ENCODE measurements at places on chromosomes 2 and 18.

GRCh38 chr18:3840766-3841165 lies 390.8 kb downstream of the TGIF1 start:
- H3K27me3 ChIP-seq = no peaks in the 10 kb centered on the region
- DNase-seq = no peak
- H3K4me3 ChIP-seq = no peak overlapping the region
- no peaks in the 10 kb centered on the region for H3K36me3 ChIP-seq

GRCh38 chr2:98088261-98088660 lies 1.3 kb downstream of the VWA3B start:
- no peaks in the 10 kb centered on the region for H3K36me3 ChIP-seq
- no peak overlapping the region for H3K4me3 ChIP-seq
- H3K27me3 ChIP-seq = peaks cover 24% of the 10 kb centered on the region
- H3K4me1 ChIP-seq = peaks cover 17% of the 10 kb centered on the region
- no peak overlapping the region for H3K27ac ChIP-seq
- DNase-seq = no peak

DNA sequence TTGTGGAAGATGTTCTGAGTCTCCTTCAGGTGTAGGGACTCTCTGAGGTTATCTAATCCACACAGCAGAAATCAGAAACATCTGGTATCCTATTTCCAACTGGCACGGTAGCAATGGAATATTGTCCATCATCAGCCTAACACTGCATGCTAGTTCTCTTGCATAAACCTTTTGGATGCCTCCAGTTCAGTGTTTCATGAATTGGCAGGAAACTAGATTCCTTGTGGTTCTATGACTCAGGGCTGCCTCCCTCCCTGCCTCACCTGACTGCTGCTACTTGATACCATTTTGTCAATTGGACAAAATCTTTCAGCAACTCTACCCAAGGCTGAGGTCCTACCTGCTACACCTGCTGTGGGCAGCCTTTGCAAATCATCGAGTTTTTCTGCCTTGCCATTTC lies 130.9 kb downstream of the TPGS2 start:
- DNase-seq = no peak
- peaks cover 33% of the 10 kb centered on the region for H3K4me1 ChIP-seq
- H3K4me3 ChIP-seq = no peak overlapping the region
- H3K27ac ChIP-seq = peak overlapping the region; percentile 19
- H3K27me3 ChIP-seq = no peaks in the 10 kb centered on the region
- H3K36me3 ChIP-seq = no peaks in the 10 kb centered on the region

- H3K36me3 ChIP-seq = no peaks in the 10 kb centered on the region
- H3K4me3 ChIP-seq = no peak overlapping the region
- H3K4me1 ChIP-seq = no peaks in the 10 kb centered on the region
- no peak overlapping the region for H3K27ac ChIP-seq
- no peaks in the 10 kb centered on the region for H3K27me3 ChIP-seq
- no peak for DNase-seq
Observed at GRCh38 chr2:170685591-170685990, 29.5 kb upstream of the SP5 start.

GRCh38 chr2:236971919-236972381 lies 113.7 kb upstream of the COPS8 start:
- H3K4me1 ChIP-seq = peaks cover 23% of the 10 kb centered on the region
- peak; percentile 64 for DNase-seq

DNA sequence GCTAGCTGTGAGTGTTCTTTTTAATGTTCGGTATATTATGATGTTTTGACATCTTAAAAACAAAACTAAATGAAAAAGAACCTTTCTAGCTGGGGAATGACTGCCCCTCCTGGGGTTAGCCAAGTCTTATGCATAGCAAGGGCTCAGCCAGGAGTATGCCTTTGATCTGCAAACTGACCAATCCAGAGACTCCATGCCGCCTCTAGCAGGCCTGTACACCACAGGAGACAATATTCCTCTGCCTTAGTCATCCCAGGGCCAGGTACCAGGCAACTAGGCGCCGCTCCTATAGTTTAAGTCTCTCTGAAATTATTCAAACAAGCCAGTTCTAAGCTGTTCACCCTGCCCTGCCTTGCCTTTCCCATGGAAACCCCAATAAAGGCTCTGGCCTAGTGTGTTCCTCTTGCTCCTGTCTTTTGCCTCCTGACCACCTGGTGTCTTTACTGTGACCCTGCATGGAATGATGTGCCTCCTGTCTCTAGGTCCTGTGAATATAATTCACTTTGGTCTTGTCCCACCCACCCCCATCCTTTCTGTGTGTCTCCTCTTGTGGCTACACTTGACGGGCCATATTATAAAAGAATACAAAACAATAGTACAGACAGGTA lies 52.0 kb upstream of the CHN1 start:
- H3K4me3 ChIP-seq = no peak overlapping the region
- no peaks in the 10 kb centered on the region for H3K36me3 ChIP-seq
- H3K4me1 ChIP-seq = no peaks in the 10 kb centered on the region

DNA sequence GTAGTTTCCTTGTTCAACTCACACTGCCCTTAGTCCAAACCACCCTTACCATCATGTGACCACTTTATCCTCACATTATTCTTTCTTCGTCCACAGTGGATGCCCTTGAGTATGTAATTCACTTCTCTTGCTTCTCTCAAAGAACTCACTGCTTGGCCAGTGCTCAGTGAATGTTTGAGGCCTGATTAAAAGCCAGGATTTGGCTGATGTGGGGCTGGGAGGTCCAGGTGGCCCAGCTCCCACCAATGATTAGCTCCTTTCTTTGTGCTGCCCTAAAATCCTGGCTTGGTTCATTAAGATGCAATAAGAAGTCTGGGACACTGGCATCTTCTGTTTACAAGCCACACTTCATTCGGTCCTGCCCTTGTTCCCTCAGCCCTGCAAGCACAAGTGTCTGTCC lies 97.8 kb upstream of the CELF4 start:
- no peak overlapping the region for H3K27ac ChIP-seq
- H3K4me1 ChIP-seq = no peaks in the 10 kb centered on the region
- no peak overlapping the region for H3K4me3 ChIP-seq
- DNase-seq = no peak
- H3K27me3 ChIP-seq = no peaks in the 10 kb centered on the region

DNA sequence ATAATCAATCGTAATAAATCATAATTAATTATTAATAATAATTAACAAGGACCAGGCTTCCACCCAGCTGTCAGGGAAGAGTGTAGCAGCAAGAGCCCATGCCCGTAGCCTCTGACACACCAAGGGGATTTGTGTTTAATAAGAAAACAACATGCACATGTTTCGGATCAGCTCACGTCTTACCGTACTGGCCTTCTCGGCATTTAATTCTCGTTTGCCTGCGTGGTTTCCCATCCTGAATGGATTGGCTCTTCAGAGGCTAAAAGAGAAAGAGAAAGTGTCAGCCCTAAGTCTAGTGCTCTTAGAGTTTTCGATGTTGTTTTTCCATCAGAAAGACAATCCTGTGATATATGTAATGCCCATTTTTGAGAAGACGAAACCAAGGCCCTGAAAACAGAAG lies 27.6 kb downstream of the MBP start:
- H3K27ac ChIP-seq = no peak overlapping the region
- H3K36me3 ChIP-seq = no peaks in the 10 kb centered on the region
- no peaks in the 10 kb centered on the region for H3K27me3 ChIP-seq

- peaks cover 8% of the 10 kb centered on the region for H3K36me3 ChIP-seq
- H3K4me3 ChIP-seq = no peak overlapping the region
- no peak overlapping the region for H3K27ac ChIP-seq
- DNase-seq = no peak
Observed at GRCh38 chr2:237643582-237644380, 16.4 kb downstream of the LRRFIP1 start.

- no peak for DNase-seq
- H3K4me1 ChIP-seq = peaks cover 6% of the 10 kb centered on the region
- no peaks in the 10 kb centered on the region for H3K36me3 ChIP-seq
- H3K4me3 ChIP-seq = no peak overlapping the region
- H3K27ac ChIP-seq = no peak overlapping the region
Observed at GRCh38 chr2:121019071-121019470, 265.9 kb downstream of the TFCP2L1 start.

GRCh38 chr2:67646714-67647333 lies 249.7 kb downstream of the ETAA1 start:
- H3K4me3 ChIP-seq = no peak overlapping the region
- H3K4me1 ChIP-seq = peaks cover 20% of the 10 kb centered on the region
- H3K27ac ChIP-seq = no peak overlapping the region
- no peaks in the 10 kb centered on the region for H3K36me3 ChIP-seq
- DNase-seq = no peak
- H3K27me3 ChIP-seq = no peaks in the 10 kb centered on the region

GRCh38 chr2:200618590-200619021 lies 32.8 kb downstream of the AOX1 start:
- H3K36me3 ChIP-seq = peaks cover 8% of the 10 kb centered on the region
- H3K27ac ChIP-seq = no peak overlapping the region
- no peaks in the 10 kb centered on the region for H3K27me3 ChIP-seq
- no peak overlapping the region for H3K4me3 ChIP-seq

DNA sequence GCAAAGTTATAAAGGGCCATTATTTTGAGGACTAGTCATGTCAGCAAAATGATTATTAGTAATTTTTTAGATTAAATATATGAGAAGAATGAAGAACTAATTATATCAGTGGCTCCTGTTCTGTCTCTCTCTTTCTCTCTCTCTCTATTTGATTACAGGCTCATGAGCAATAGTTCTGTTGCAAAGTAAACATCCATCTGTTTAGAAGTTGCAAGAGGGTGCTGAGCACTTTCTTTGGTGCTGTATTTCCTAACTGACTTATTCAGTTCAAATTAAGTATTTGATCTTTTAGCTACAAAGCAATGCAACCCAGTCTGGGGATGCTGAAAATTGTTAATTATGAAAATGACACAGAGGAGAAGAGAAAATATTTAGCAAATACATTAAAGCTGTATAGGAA lies 408.1 kb upstream of the UBE2E3 start:
- no peak overlapping the region for H3K27ac ChIP-seq
- no peak for DNase-seq
- no peaks in the 10 kb centered on the region for H3K36me3 ChIP-seq
- H3K4me1 ChIP-seq = no peaks in the 10 kb centered on the region

GRCh38 chr2:240159251-240159839 lies 18.9 kb upstream of the OTOS start:
- H3K27ac ChIP-seq = no peak overlapping the region
- DNase-seq = no peak
- no peaks in the 10 kb centered on the region for H3K36me3 ChIP-seq
- H3K4me3 ChIP-seq = no peak overlapping the region

- no peaks in the 10 kb centered on the region for H3K27me3 ChIP-seq
- H3K27ac ChIP-seq = no peak overlapping the region
- peak; percentile 63 for DNase-seq
- H3K4me1 ChIP-seq = peaks cover 37% of the 10 kb centered on the region
Observed at GRCh38 chr2:218257390-218257981, 3.3 kb upstream of the GPBAR1 start.

DNA sequence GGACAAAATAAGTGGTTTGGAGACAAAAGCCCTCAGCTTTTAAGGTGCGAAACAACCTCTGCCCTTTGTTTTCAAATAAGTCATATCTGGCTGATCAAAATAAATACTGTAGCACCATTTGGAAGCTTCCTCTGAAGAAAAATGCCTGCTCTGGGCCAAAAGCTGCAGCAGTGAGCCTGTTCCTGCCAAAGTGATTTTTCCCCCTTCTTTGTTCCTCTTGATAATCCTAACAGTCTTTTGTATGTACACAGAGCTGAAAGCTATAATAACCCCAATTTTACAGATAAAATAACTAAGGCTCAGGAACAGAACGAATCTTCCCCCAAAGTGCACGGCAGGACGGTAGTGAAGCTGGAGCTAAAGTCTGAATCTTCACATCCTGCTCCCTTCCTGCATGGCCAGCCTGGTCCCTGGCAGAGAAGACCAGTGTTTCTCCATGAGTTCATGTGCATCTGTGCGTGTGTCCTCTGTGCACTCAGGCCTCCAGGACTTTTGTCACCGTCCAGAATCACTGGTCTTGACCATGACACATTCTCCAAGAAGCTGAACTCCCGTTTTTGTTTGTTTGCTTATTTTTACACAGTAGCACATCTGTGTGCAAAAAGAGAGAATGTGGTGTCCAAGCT lies 2114.1 kb upstream of the PIK3C3 start:
- H3K36me3 ChIP-seq = no peaks in the 10 kb centered on the region
- DNase-seq = no peak
- no peak overlapping the region for H3K27ac ChIP-seq
- H3K4me3 ChIP-seq = peak overlapping the region; percentile 38
- H3K27me3 ChIP-seq = peaks cover 10% of the 10 kb centered on the region

DNA sequence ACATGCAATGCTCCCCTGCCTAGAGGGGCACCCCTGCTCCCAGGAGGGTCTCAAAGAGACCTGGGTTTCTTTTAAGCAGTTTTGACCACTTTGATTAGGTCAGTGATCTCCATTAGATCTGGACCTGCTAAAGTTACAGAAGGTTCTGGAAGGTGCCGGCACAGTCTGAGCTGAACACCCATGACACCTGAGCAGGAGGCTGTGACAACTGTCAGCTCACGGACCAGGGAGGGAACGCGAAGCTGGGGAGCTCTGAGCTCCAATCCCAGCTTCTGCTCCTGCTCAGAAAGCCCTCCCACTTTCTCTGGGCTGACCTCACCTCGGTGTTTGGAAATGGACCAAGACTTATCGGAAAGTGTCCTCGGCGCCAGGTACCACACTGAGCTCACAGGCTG lies 113.8 kb downstream of the NFATC1 start:
- peak; percentile 28 for DNase-seq
- H3K27me3 ChIP-seq = no peaks in the 10 kb centered on the region
- H3K36me3 ChIP-seq = peaks cover 7% of the 10 kb centered on the region
- H3K4me3 ChIP-seq = no peak overlapping the region
- H3K27ac ChIP-seq = no peak overlapping the region

DNA sequence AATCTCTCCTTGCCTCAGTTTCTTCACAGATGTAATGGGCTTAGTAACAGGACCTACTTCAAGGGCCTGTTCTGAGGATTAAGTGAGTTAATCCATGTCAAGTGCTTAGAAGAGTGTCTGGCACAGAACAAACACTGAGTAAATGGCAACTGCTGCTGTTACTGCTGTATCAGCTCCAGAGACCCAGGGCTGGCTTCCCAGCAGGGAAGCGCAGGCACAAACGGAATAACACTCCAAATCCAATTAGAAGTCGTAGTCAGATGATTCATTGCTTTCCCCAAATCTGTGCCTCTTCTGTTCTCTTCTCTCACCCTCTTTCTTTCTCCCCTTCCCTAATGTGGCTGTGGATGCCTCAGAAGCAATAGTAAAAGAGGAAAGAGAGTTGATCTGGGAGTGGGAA lies 101.1 kb upstream of the FZD7 start:
- peaks cover 10% of the 10 kb centered on the region for H3K4me1 ChIP-seq
- H3K27ac ChIP-seq = peak overlapping the region; percentile 20
- no peaks in the 10 kb centered on the region for H3K36me3 ChIP-seq

- peaks cover 22% of the 10 kb centered on the region for H3K4me1 ChIP-seq
- no peaks in the 10 kb centered on the region for H3K27me3 ChIP-seq
- H3K4me3 ChIP-seq = no peak overlapping the region
- H3K27ac ChIP-seq = no peak overlapping the region
- no peaks in the 10 kb centered on the region for H3K36me3 ChIP-seq
- DNase-seq = no peak
Observed at GRCh38 chr2:43123981-43124686, 102.3 kb downstream of the ZFP36L2 start.

GRCh38 chr2:118738106-118738505 lies 109.3 kb downstream of the EN1 start:
- no peak overlapping the region for H3K27ac ChIP-seq
- peaks cover 10% of the 10 kb centered on the region for H3K4me1 ChIP-seq
- DNase-seq = no peak
- H3K36me3 ChIP-seq = no peaks in the 10 kb centered on the region
- no peak overlapping the region for H3K4me3 ChIP-seq

All from suprapubic skin (tissue), 4 donors.